Omental fat pad (tissue), 4 donors: ENCODE measurements at places on chromosomes 1 and 21.

GRCh38 chr21:29892379-29892778 lies 47.4 kb downstream of the GRIK1 start:
- no peak for DNase-seq

- no peak for DNase-seq
Measured at GRCh38 chr1:173148545-173148944, 58.6 kb downstream of the TNFSF4 start.

DNA sequence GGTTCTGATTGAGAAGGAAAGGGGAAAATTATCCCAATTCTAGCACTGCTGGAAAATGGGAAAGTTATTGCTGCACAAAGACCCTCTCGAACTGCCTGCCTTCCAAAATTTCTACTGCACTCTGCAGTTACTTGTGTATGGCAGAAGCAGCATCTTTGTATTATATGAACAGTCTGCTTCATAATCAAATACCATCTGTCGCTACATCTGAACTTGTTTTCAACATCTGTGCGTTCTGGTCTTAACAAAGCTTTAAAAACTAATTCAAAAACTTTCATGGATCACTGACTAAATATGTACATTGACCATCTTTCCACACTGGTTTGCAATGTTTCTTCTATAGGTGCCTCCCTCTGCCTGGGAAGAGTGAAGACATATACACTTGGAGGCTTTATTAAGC lies 79.2 kb downstream of the PROX1 start:
- no peak for DNase-seq

GRCh38 chr21:46040707-46041106 lies 57.2 kb upstream of the COL6A2 start:
- no peak for DNase-seq

DNA sequence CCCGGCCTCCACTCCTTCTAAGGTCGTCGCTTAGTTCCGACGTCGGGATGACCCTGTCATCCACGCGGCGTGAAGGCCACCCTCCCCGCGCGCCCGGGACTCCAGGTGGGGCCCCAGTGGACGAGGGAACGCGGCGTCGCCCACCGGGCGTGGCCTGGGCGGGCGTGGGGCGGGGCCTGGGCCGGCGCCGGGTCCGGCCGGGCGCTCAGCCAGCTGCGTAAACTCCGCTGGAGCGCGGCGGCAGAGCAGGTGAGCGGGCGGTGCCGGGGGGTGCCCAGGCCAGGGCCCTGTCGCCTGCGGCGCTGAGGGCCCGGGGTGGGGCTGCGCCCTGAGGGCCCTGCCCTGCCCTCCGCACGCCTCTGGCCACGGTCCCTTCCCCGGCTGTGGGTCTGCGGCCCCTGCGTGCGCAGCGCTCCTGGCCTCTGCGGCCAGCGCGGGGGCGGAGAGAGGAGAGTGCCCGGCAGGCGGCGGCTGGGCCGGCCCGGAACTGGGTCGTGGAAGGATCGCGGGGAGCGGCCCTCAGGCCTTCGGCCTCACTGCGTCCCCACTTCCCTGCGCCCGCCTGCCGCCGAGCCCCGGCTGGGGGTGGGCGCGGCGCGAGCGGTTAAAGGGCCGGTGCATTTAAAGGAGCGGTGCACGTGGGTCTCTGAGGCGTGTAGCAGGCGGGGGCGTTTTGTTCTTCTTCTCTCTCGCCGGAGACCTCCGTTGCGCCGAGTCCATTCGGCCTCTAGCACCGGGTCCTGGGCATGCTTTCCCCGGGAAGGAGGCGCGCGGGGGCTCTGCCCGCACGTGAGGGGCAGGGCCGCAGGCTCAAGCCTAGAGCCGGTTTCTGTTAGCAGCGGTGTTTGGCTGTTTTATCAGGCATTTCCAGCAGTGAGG lies at the start of gene PSEN2:
TSS of gene PSEN2 (plus strand) at position 216 of the 879 bp plus-strand sequence. CDS start 11,292 bp downstream, outside the sequence.
- DNase-seq = peak; percentile 32

DNA sequence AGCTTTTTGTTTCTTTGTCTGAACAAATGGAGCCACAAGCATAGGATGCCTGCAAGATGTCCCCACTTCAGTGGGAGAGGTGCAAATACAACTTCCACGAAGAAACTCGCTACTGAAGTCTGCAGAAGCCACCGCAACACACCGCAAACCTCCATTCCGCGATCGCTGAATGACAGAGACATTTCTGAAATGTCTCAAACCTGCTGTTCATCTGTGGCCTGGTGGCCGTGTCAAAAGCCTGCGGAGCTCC lies 1.0 kb downstream of the TP53BP2 start:
- DNase-seq = no peak

GRCh38 chr1:236998546-236998945 lies 5.7 kb downstream of the MT1HL1 start:
- DNase-seq = no peak

GRCh38 chr1:74641876-74642275 lies 31.7 kb downstream of the ERICH3 start:
- DNase-seq = no peak

DNA sequence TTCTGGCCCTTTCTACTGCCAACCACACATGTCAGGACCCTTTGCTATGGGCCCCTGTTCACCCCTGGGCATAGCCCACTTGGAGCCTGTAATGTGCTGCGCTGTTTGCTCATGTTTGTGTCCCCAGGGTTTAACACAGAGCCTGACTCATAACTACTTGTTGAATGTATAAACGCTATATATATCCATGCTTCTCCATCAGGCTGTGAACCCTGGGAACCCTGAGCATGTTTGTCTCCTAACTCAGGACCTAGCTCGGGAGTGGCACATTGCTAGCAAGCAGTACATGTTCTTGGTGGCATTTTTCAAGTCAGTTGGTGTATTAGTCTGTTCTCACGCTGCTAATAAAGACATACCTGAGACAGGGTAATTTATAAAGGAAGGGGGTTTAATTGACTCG lies 8.0 kb downstream of the OLFML3 start:
- no peak for DNase-seq

DNA sequence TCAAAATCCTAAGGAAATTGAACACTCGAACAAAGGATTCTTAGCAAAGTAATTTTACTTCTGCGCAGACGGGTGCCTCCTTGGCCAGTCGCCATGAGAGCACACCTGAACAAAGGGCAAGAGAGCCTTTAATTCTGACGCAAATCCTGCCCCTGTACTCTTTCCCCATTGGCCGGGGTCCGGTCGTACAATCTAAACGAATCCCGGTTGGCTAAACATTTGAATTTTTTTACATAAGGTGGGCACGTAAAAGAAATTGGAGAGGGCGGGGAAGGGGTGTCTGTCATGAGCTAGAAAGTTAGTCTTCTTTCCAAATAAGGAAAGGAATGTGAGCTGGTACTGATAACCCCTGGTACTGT lies 8.2 kb upstream of the IL22RA1 start:
- no peak for DNase-seq

GRCh38 chr21:38219049-38219628 lies 37.7 kb upstream of the KCNJ15 start:
- DNase-seq = peak; percentile 66

DNA sequence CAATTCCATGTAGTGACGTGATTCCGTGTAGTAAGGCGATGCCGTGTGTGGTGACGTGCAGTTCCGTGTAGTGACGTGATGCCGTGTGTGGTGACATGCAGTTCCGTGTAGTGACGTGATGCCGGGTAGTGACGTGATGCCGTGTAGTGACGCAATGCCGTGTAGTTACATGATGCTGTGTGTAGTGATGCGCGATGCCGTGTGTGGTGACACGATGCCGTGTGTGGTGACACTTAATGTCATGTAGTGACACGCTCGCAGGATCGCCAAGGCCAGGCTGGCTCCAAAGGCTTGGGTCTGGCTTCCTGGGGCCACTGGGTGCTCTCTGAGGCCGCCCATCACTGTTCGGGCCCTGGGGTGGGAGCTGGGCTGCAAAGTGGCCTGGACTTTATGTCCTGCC lies 14.2 kb downstream of the COL18A1 start:
- no peak for DNase-seq

DNA sequence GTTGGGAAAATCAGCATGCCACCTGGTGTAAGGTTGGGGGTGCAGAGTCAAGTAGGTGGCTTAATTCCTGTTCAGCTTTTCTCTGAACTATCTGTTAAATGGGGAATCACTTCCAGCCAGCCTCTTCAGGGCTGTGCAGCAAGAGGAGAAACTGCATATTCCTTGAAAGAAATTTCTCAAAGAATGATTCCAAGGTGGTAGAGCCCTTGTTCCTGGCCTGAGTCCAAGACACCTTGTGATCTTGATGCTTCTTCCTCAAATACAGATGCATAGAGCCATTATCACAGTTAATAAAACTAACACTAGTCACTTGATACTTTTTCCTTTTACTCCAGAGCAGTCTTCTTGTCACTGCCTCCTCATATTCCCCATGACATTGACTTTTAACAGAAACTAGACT lies 5.2 kb downstream of the TXLNA start:
- DNase-seq = no peak
